Left kidney (tissue), 8 donors: ENCODE measurements at places on chromosomes 3 and 15. TPM values are rescaled to one million over a fixed set of nuclear protein-coding genes. Genes with fewer than 3 reads are reported as not detected.

DNA sequence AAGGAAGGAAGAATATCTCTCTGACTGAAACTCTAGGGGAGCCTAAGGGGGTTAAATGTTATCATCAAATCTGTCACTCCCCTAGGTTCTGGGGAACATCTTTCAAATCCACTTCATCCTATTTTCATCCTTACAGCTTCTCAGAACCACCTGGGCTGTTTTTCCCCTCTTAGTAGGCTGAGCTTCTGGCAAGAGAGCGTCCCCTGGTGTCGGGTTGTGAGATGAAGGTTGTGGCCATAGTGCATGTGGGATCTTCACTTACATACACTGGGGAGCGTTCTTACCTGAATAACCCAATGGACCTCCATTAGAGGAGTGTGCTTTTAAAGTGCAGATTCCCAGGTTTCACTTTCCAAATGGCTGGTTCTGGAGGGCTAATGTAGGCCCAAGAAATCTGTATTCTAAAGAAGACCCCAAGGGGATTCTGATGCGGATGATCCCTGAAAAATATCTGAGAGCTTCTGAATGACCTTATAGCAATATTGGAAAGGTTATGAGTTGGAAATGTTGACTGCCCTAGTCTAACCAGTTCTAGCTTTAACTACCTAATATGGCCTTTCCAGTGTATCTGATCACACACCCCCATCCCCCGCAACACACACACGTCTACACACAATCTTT lies 663.7 kb downstream of the AGBL1 start:
- DNase-seq = peak; percentile 31

Gene RPN1
- polyA plus RNA-seq = 203 TPM

GRCh38 chr3:178518660-178519396 lies 17.4 kb upstream of the KCNMB2 start:
- DNase-seq = no peak

DNA sequence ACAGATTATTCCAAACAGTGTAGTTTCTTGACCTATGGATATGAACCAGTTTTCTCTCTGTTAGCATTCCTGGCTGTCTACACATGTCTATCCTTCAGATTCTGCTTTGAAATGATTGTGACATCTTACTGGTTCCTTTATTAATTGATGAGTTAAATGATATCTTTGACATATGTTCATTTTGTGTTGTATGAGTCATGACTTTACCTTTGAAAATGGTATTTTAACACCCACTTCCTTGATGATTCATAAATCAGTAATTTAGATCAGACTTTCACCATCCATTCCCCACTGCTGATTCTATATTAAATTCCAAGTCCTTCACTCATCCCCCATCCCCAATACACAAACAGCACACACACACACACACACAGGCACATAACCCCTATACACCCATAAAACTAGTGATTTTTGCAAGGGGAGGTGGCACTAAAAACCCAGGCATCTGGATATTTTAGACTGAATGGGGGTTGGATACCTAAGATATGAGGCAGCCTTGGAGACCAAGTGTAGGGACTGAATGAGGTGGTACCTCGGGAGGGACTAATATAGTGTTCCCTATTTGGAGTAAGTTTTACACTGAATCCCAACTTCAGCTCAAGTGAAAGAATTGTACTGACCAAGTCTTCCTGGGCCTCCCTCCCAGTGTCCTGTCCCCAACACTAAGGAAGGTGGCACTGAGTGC lies 9.7 kb downstream of the CCK start:
- DNase-seq = no peak

DNA sequence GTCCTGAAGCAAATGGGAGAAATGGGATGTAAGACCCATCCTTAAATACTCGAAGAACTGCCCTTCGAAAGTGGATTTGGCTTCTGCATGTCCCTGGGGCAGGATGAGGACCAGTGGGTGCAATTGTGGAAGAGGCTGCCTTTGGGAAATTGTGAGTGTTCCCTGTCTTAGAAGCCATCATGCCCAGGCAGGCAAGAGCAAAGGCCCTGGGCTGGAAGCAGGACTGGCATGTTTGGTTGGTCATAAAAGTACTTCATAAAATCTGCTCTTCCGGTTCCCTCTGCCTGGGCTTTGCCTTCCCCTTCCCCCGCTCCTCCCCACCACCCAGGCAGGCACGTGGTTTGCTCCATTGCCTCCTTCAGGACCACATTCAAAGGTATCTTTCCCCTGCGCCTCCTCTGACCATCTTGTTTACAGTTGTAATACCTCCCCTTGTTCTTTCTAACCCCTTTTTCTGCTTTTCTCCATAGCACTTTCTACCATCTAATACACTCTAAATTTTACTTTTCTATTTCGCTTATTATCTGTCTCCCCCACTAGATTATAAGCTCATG lies 8.3 kb downstream of the MINAR1 start:
- DNase-seq = no peak

- no peak for DNase-seq
These were observed 26.2 kb upstream of the SLC35G2 start for GRCh38 chr3:136792556-136793330.

GRCh38 chr15:25238126-25238525 lies 200.7 kb downstream of the UBE3A start:
- no peak for DNase-seq

DNA sequence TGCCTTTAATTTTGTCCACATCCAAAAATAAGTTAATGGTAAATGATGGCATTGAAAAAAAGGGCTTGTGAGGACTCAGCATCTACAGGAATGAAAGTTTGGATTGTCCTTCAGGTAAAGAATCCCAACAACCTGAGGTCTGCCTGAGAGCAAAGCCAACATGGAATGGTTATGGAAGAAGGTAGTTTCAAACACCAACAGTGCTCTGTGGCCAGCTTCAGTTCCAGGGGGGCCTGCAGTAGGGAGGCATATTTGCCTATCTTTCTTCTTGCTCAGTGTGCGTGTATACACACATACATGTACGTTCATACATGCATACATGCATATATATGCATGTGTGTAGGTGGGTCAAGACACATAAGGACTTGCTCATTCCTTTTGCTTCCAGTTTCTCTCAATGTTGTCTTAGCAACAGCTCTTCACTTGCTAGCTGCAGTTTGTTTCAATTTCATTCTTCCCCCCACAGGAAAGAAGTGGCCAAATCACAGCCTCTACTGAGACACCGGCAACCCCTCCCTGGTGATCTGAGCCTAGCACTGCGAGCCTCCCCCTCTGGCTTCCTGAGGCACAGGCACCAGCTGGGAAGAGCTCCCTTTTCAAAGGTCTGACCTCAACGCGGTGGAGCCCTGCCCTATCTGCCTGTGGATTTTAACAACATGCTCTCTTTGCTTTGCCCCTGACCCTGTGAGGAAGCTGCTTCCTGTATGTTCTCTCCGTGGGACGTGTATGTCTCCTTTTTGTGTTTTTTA lies 146.2 kb downstream of the KLF13 start:
- peak; percentile 60 for DNase-seq

GRCh38 chr15:61327019-61327631 lies 98.0 kb upstream of the RORA start:
- no peak for DNase-seq

Gene NFKBIZ
- polyA plus RNA-seq = 16.5 TPM

Gene CLDN1
- polyA plus RNA-seq = 58.2 TPM

GRCh38 chr3:150737874-150738679 lies 24.9 kb downstream of the SIAH2 start:
- DNase-seq = no peak

- DNase-seq = no peak
These were observed 3.0 kb downstream of the ZNF770 start for GRCh38 chr15:34984889-34985630.

GRCh38 chr15:95630683-95631082 lies 699.8 kb upstream of the NR2F2 start:
- DNase-seq = no peak

DNA sequence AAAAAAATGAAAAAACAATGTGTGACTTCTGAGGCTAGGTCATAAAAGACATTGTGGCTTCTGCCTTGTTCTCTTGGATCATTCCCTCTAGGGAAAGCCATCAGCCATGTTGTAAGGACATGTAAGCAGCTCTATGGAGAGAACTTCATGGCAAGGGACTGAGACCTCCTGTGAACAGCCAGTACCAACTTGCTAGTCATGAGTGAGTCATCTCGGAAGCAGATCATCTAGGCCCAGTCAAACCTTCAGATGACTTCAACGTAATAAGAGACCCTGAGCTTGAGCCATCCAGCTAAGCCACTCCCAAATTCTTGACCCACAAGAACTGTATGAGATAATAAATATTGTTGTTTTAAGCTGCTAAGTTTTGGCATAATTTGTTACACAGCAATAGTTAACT lies 4.9 kb downstream of the MON1A start:
- no peak for DNase-seq

Gene SCAMP5
- polyA plus RNA-seq = 47.9 TPM

Gene SLC28A2
- 1.0 TPM for polyA plus RNA-seq

Gene CCR3
- not detected for polyA plus RNA-seq

GRCh38 chr3:57274845-57275244 lies 17.6 kb downstream of the ASB14 start:
- DNase-seq = no peak

Gene PLA2G4D
- polyA plus RNA-seq = 0.07 TPM

Gene OXTR
- 1.8 TPM for polyA plus RNA-seq

Gene NR2E3
- 1.0 TPM for polyA plus RNA-seq
